ENCODE measurements at places on chromosomes 12 and 14. TPM values are rescaled to one million over a fixed set of nuclear protein-coding genes. Genes with fewer than 3 reads are reported as not detected.

GRCh38 chr14:57981817-57982560 lies 116.1 kb upstream of the SLC35F4 start:
- 0 out of 2 replicates have a peak, but pooled peaks cover 2% of the 10 kb centered on the region for H3K4me1 ChIP-seq
- H3K27me3 ChIP-seq = no peaks in the 10 kb centered on the region
- H3K4me3 ChIP-seq = no peak overlapping the region
- no peak overlapping the region for H3K27ac ChIP-seq
- no peak for DNase-seq

- no peaks in the 10 kb centered on the region for H3K4me1 ChIP-seq
- H3K4me3 ChIP-seq = no peak overlapping the region
- no peak overlapping the region for H3K27ac ChIP-seq
- H3K36me3 ChIP-seq = no peaks in the 10 kb centered on the region
These were observed 193.6 kb downstream of the KSR2 start for GRCh38 chr12:117774941-117775775.

GRCh38 chr12:110245369-110245772 lies 35.7 kb upstream of the ATP2A2 start:
- H3K4me1 ChIP-seq = no peaks in the 10 kb centered on the region
- no peaks in the 10 kb centered on the region for H3K36me3 ChIP-seq
- no peak overlapping the region for H3K27ac ChIP-seq

DNA sequence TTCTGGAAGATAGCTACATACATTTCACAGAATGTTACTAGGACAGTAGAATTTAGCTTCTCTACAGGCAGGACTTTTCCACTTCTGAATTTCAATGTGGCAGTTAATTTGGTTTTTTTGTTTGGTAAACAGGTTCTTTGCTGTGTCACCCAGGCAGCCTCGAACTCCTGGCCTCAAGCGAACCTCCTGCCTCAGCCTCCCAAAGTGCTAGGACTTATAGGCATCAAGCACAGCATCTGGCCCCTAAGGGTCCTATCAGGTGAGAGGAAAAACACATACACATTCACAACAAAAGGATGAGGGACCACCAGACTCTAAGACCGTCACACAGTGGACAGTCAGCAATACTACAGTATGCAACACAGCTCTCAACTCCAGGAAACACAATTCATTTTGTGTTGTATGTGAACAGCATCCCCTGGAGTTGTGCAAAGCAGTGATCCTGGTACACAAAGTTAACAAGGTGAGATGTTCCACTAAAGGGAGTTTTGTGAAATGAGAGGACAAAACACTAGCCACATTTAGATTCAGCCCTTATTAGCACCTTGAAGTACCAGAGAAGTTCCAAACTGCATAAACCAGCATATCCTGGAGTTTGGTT lies 6.9 kb downstream of the ATP2B1 start:
- H3K4me3 ChIP-seq = no peak overlapping the region
- H3K27ac ChIP-seq = no peak overlapping the region
- no peaks in the 10 kb centered on the region for H3K4me1 ChIP-seq
- peaks cover 3% of the 10 kb centered on the region for H3K27me3 ChIP-seq

GRCh38 chr12:27464220-27464554 lies 17.7 kb downstream of the SMCO2 start:
- no peaks in the 10 kb centered on the region for H3K27me3 ChIP-seq
- no peak for DNase-seq
- no peaks in the 10 kb centered on the region for H3K36me3 ChIP-seq
- no peak overlapping the region for H3K27ac ChIP-seq
- no peaks in the 10 kb centered on the region for H3K4me1 ChIP-seq
- H3K4me3 ChIP-seq = no peak overlapping the region

VASH1 gene
- total RNA-seq = 5.8 TPM

Measured in H9 (cell line).